Natural killer cell treated with Interleukin-12 subunit alpha and Interleukin-12 subunit beta and Interleukin-15 and Interleukin-18, amount 100 ng/mL, for 72 hours (primary cell): ENCODE measurements at places on chromosomes 13 and 19.

- DNase-seq = no peak
These were observed 7.3 kb downstream of the ATP4B start for GRCh38 chr13:113650731-113651148.

- no peak for DNase-seq
These were observed 35.8 kb upstream of the MEDAG start for GRCh38 chr13:30870049-30870884.

DNA sequence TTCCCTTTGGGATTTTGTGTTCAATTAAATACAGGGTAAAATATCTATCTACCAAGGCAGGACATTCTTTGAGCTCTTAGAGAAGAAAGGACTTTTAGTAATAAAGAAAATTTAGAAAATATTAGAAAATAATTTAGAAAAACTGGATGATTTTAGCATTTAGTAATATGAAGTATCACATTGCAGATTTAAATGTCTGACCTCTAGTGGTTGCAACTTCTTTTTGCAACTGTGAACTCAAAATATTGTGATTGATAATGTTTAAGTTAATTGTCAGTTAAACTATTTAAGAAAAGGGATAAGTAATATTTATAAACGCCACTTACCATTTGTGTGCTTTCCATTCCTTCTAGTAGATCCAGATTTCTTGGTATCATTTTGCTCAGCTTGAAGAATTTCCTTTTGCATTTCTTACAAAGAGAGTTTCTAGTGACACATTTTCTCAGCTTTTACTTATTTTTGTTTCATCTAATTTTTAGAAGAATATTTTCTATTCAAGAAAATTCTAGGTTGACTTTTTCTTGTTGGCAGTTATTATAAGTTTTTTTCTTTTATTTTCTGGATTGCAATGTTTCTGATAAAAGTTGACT is 10.3 kb upstream of the POSTN start:
- no peak for DNase-seq

- no peak for DNase-seq
These were observed 139.0 kb downstream of the TM9SF2 start for GRCh38 chr13:99640260-99640659.

DNA sequence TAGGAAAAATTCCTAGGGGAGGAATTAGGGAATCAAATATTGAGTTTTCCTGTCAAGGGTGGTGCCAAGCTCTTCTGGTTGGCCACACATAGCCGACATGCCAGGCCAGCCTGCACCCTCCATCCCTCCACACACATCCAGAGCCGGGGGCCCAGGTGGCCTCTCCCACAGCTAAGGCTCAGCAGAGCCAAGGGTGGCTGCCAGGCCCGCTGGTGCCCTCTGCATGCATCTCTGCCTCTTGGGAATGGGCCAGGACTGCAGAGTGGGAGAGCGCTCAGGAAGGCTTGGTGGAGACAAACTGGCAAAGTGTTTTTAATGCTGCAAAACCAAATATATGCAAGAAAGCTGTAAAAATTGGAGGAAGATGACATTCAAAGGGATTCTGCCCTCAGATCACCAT is 42.7 kb upstream of the GAS6 start:
- DNase-seq = no peak

- DNase-seq = no peak
These were observed 2.1 kb downstream of the SOX21 start for GRCh38 chr13:94710065-94710781.

DNA sequence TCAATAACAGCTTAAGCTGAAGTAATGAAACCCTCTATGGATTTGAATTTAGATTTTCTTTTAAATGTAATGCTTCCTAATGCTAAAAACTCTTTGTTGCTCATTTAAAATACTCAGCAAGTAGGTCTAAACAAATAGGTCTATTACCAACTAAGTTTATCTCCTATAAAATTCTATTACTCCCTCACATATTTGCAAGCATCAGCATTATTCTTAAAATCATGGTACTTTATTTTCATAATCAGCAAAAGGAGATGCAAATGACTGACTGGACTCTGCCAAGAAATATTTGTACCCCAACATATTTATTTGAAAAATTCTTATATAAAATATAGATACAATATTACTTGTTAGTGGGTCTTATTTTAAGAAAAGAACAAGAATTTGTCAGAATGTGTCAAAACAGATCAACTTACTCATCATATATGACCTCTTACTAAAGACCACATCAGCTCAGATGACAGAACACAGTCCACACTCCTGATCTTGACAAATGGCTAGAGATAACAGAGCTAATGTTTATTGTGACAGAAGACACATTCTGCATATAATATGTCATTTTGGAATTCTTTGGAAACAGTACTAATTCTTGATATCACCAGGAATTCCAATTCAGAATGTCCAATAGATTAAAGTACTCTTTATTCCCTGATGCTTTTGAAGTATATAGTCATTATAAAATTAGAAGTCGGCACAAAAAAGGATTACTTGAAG is 704.6 kb upstream of the PCDH9 start:
- no peak for DNase-seq

- no peak for DNase-seq
These were observed 16.0 kb upstream of the ZNF792 start for GRCh38 chr19:34979819-34980640.

DNA sequence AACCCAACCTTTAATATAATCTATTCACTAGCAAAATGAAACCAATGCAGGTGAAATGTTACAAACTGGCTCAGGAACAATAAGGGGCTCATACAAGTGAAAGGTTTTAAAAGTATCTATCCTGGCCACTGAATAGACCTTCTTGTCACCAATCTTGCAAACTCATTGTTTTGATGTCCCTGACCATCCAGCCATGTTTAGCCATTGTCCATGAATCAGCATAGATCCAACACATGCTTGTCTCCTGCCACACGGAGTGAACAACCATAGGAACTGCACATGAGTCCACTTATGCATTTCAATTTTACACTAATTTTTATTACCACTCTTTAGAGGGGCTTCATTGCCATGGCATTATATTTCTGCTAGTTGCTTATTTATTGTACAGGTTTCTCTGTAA is 331.4 kb downstream of the GPC5 start:
- DNase-seq = no peak

GRCh38 chr13:55199134-55199533 is 1941.6 kb upstream of the PRR20A start:
- no peak for DNase-seq

DNA sequence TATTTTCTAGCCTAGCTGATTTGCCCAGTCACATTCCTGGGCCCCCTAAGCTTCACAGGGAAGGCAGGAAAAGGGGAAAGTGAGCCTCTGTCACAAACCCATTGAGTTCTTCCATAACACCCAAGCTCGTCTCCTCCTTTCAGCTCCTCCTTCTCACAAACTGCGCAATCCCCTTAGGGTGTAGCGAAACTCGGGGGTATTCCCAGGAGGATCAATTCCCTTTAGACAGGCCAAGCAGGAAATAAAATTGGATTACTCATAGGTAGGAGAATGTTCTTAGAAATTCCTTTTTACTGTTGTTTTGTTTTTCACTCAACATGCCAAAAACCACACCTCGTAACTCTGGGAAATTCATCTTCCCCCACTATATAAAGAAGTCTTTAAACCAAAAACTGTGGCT is 139.3 kb downstream of the IRS2 start:
- DNase-seq = no peak

DNA sequence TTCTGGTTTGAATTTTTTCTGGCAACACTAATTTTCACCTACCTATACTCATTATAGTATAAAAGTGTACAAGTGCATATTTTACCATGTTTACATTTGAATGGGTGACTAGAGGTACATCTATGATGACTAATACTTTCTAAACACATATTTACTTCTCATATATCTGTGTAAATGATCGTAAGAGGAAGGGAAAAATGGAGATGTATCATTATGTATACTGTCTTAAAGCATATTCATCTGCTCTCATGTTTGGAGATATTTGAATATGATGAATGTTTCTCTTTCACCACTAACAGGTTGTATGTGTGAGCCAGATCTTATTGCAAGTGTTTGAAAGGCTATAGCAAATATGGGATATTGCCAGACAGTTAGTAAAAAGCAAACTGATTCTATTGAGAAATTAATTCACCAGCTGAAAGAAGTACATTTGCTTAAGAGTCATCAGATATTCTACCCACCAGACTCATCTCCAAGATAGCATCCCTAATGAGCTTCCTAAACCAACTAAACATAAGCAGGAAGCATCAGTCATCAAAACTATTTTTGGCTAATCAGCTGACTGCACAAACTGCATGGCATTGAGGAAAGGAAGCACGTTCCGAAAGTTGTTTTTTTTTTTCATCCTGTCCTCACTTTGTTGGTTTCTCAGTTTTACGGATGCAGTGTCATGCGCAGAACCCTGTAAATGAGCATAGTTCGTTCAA is 738.2 kb downstream of the GPC5 start:
- no peak for DNase-seq

GRCh38 chr13:25886438-25887214 is 165.2 kb downstream of the SHISA2 start:
- no peak for DNase-seq

DNA sequence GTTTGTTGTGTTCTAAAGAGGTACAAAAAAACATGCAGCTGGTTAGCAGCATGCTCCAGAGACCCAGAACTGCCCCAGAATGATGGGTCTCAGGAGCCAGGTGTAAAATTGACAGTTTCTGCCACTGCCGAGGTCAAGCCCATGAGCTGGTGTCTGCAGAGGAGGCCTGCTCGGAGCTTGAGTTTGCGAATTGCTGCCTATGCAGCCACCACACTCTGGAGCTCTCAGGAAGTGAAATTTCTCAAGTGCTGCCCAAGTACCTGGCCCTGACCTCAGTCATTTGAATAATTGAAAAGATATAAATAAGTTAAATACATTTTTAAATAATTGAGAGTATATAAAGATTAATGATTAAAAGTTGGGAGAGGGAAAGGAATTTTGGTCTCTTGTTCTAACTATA is 66.4 kb downstream of the ZAR1L start:
- no peak for DNase-seq

GRCh38 chr13:91238036-91238435 is 109.5 kb upstream of the MIR17HG start:
- DNase-seq = no peak

GRCh38 chr13:37306778-37307544 is 201.5 kb upstream of the CSNK1A1L start:
- DNase-seq = no peak

- DNase-seq = no peak
These were observed 292.0 kb downstream of the KLF12 start for GRCh38 chr13:73842184-73842583.

GRCh38 chr13:103788061-103788652 is 721.9 kb upstream of the SLC10A2 start:
- DNase-seq = no peak

GRCh38 chr19:49863254-49863934 is 4.0 kb downstream of the PNKP start:
- no peak for DNase-seq

GRCh38 chr13:47039106-47039505 is 142.3 kb upstream of the HTR2A start:
- DNase-seq = no peak

- DNase-seq = no peak
These were observed 5.1 kb upstream of the FCER2 start for GRCh38 chr19:7706955-7707456.

DNA sequence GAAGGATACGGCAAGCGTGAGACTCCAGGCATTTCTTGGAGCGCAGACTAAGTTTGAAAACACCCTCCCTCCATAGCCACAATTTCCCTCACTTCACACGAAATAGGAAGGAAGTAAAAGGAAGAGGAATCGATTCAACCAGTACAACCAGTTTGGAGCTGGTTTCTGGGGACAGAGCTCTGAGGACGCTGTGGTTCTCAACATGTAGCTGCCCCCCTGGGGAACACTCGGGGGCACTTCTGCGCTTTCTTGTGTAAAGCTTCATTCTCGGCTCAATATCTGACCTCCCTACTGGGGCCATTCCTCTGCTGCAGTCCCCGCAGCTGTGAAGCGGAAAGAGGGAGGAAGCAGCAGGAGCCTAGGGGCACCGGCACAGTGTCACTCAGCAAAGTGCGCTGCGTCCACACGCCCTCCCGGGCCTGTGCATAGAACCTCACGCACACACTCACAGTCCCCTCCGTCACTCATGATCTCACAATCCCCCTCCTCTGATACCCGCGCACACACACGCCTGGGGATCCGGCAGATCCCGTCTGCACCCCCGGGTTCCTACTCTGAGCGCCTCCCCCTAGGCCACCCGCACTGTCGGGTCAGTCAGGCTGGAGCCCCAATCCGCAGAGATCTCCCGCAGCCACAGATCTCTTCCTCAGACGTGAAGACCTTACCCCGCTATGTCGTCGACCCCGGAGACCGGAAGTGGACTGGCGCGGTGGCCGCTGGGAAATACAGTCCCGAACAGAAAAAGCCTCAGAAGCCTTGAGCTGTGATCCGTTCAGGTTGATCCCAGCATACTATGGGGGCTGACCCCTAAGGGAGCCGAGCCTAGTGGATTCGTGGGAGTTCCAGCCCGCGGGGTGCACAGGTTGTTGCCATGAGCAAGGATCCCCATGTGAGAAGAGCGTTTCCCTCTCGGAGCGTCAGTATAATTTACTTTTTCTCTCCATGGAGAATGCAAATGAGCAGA is at the start of gene ZNF780A:
ZNF780A (minus strand) TSS at position 703 of the 964 bp plus-strand sequence. CDS start 6,190 bp downstream, outside the sequence.
- DNase-seq = peak; percentile 87

DNA sequence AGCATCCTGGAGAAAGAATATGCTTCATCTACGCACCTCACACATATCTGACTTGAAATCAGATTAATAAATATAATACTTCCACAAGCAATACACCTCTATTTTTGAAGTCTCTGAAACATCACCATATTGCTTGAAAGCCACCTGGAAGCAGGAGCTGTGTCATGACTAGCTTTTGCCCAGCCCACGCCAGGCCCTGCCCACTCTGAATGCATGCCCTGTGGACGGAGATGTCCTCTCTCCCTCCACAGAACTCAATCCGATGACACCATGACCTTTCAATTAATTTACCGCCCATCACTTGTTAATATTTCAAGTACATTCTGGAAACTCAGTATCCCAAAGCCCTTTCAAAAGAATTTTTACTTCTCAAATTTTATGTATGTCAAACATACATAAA is 108.0 kb downstream of the TBC1D4 start:
- no peak for DNase-seq

- no peak for DNase-seq
These were observed 3.1 kb upstream of the SLC5A5 start for GRCh38 chr19:17868669-17869068.

DNA sequence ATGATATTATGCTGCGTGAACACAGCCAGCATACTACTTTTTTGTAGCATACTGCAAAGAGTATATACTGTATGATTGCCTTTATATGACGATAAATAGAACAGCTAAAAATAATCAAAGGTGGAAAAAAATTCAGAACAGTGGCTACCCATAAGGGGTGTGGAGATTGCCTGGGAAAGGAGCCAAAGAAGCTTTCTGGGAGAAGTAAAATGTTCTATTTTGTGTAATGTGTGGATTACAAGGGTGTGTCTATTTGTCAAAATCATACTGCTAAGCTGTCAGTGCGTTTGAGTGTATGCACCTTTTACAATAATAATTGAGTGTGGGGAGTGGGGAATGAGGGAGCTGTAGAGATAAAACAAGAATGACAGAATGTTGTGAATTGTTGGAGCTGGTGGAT is 45.2 kb upstream of the MTIF3 start:
- DNase-seq = no peak

- no peak for DNase-seq
These were observed 39.5 kb downstream of the DHRS12 start for GRCh38 chr13:51764184-51765141.

- no peak for DNase-seq
These were observed 612.7 kb downstream of the SLITRK6 start for GRCh38 chr13:85186356-85187045.
